Upper lobe of left lung (tissue), 6 donors: ENCODE measurements at places on chromosomes 5 and 9. TPM values are rescaled to one million over a fixed set of nuclear protein-coding genes. Genes with fewer than 3 reads are reported as not detected.

The TTC16 gene
- 1.5 TPM for total RNA-seq

The ENTR1 gene
- total RNA-seq, result 41.0 TPM

GRCh38 chr5:156920042-156920860 is 42.8 kb downstream of the TIMD4 start:
- no peak for DNase-seq

DNA sequence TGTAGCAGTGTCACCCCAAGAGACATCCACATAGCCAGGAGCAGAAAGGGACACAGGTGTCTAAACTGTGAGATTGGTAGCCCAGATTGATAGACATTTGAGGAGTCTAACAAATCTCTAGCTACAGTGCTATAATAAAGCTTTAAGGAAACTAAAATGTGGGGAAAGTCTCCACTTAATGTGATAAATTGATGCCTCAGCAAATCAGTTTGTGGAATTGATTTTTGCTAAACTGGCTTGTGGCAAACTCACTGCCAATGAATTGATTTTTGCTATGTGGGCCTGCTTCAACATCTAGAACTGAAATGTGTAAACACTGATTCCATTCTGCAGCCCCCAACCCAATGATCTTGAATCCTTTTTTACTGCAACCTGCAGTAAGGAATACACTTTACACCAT is 16.8 kb upstream of the MAP3K1 start:
- DNase-seq, result no peak

GRCh38 chr9:129648092-129648763 is 6.3 kb upstream of the ASB6 start:
- no peak for DNase-seq
